ENCODE measurements at places on chromosomes 4 and X.

DNA sequence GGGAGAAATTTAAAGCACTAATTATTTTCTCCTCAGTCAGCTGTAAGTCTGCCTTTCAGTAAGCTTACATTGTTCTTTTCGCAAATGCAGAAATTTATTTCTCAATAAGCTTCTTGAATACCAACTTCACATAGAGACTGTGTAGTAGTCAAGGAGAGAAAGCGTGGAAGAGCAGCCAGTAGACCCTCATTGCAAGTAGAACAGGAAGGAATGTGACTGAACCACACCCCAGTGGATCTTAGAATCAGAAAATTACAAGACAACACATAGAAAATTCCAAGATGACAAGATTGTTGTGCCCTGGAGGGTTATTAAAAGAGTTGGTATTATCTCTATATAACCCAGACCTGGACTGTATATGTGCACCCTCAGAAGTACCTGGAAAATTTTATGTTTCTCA is 216.9 kb downstream of the RELL1 start:
- no peak for DNase-seq

DNA sequence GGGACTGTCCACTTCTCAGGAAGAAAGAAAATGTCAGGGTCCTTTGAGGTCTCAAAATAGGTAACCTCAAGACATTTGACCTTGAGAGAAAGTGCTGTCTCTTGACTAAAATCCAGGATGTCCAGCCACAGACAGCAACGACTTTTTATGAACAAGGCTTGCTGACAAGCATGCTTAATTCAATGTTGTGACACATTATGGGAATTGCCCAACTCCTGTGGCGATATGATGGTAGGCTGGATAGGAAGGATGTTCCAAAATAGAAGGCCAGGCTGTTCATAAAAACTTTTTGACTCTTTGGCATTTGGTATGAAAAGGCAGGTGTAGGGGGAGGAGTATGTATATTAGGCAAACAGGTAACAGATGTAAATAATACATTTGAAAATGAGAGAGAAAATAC is 50.8 kb upstream of the EDNRA start:
- no peak for DNase-seq

GRCh38 chrX:119648421-119648775 is 42.2 kb upstream of the NKRF start:
- no peak for DNase-seq

GRCh38 chrX:9312922-9313867 is 151.7 kb upstream of the TBL1X start:
- peak; percentile 49 for DNase-seq

GRCh38 chr4:76016393-76016792 is 6.9 kb downstream of the CXCL10 start:
- DNase-seq, result no peak

DNA sequence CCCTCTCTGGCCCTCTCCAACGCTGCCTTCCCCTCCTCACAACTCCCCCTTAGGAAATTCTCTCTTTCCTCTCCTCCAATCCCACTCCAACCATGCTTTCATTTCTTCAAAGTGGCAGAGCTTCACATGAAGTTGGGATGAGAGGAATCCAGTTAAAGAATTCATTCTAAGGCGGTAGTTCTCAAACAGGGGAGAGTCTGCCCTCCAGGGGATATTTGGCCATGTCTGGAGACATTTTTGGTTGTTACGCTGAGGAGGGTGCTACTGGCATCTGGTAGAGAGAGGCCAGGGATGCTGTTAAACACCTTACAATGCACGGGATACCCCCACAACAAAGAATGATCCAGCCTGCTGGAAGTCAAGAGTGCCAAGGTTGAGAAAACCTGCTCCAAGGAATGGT is 40.5 kb upstream of the PHKA2 start:
- no peak for DNase-seq

DNA sequence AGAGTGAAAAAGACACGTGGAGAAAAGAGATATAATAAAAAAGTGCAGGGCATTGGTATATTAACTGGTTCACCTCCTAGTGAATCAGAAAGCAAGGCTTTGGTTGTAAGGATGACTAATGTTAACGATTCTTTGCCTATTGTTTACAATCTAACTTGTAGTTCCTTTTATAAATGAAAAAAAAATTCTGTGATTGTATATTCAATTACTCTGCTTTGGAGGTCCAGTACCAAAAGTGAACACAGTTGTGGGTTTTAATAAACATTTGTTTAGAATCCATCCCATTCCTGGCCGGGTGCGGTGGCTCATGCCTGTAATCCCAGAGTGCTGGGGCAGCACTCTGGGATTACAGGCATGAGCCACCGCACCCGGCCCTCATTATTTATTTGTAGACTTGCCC is 36.9 kb upstream of the PRSS12 start:
- no peak for DNase-seq

- DNase-seq, result peak; percentile 68
These were observed 225.4 kb downstream of the PTTG2 start for GRCh38 chr4:38185406-38186144.

- no peak for DNase-seq
These were observed 1526.2 kb downstream of the RPA4 start for GRCh38 chrX:98409867-98410266.

- no peak for DNase-seq
These were observed 569.8 kb upstream of the IGFBP7 start for GRCh38 chr4:57679969-57680368.

DNA sequence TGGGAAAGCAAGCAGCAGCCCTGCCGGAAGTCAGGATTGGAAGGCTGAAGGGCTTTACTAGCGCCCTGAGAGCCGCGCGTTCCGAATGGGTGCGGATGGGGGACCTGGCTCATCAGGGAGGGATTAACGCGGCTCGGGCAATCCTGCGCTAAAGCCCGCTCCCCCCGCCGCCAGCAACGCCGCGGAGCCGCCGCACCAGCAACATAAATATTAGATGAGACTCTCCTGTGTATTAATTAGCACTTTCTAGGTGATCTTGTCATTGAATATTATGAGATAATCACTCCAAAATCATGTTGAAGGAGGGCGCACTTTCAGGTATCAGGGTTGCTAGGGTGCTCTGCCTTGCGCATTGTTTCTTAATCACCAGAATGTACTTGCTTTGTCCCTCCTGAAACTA is 357.2 kb upstream of the FAM241A start:
- DNase-seq, result no peak

DNA sequence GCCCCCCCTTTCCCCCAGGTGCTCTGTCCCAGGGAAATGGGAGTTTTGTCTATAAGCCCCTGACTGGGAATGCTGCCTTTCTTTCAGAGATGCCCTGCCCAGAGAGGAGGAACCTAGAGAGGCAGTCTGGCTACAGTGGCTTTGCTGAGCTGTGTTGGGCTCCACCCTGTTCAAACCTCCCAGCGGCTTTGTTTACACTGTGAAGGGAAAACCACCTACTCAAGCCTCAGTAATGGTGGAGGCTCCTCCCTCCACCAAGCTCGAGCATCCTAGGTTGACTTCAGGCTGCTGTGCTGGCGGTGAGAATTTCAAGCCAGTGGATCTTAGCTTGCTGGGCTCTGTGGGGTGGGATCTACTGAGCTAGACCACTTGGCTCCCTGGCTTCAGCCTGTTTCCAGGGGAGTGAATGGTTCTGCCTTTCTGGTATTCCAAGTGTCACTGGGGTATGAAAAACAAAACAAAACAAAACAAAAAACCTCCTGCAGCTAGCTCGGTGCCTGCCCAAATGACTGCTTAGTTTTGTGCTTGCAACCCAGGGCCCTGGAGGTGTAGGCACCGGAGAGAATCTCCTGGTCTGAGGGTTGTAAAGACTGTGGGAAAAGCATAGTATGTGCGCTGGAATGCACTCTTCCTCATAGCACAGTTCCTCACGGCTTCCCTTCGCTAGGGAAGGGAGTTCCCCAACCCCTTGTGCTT is 41.7 kb downstream of the ITM2A start:
- no peak for DNase-seq

DNA sequence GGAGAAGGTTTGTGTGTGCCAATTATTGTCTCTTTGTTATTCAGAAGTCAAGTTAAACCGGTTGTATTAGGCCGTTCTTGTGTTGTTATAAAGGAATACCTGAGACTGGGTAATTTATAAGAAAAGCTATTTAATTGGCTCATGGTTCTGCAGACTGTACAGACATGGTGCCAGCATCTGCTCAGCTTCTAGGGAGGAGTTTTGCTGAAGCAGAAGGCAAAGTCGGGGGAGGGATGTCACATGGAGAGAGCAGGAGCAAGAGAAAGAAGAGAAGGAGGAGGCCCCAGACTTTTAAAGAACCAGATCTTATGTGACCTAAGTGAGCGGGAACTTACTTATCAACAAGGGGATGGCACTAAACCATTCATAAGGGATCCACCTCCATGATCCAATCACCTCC is 349.3 kb upstream of the PCDH18 start:
- DNase-seq, result no peak

DNA sequence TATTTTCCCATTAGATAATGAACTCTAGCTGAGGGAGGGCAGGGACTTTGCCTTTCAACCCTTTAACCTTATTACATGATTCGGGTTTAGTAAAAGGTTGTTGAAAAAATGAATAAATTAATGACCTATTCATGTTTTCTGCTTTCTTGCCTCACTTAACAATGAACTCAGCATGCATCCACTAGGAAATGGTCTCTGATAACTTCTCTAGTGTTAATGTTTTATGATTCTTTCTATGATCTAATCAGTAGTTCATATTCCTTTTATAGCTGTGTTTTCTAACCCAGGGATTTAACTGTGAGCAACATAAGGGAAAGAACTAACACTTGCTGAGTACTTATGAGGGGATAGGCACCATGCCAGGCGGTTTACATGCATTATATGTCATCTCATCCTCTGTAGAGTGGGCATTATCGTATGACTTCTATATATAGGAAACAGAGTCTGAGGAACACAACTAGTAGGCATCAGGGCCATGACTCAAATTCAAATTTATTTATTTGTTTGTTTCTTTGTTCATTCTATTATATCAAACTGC is 236.7 kb upstream of the MAB21L2 start:
- DNase-seq, result no peak

DNA sequence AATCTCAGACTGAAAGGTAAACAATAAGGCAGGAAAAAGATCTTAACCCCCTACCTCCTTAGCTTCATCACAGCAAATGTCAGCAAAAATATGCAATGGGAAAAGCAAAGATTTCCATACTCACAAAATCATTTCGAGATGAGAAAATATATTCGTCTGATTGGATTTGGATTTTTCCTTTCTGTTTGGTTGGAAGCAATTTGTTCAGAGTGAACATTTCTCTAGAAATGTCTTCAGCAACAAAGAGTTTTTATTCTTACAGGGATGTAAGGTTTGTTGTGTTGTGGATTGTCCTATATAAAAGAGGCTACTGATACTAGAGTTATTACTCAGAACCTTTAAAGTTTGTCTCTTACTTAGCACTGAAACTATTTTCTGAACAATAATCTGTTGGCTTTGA is 23.8 kb downstream of the GRIA2 start:
- DNase-seq, result no peak

DNA sequence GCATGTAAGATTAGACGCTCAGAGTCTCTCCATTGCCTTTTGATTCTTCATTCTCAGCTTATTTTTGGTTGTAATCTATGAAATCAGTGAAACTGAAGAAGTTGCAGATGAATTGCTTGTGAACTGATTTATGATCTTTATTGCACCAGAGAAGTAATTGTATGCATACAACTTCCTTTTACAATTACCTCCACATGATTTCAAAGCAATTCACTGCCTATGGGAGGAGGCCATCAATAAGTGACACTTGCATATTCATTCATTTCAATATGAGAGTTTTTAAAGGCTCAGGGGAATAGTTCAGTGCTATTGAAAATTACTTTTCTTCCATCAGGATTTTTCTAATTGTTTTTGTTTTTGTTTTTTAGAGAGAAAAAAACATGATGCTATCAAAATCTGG is 222.3 kb downstream of the NKX6-1 start:
- no peak for DNase-seq

- no peak for DNase-seq
These were observed 9.6 kb downstream of the GRSF1 start for GRCh38 chr4:70830054-70830453.

DNA sequence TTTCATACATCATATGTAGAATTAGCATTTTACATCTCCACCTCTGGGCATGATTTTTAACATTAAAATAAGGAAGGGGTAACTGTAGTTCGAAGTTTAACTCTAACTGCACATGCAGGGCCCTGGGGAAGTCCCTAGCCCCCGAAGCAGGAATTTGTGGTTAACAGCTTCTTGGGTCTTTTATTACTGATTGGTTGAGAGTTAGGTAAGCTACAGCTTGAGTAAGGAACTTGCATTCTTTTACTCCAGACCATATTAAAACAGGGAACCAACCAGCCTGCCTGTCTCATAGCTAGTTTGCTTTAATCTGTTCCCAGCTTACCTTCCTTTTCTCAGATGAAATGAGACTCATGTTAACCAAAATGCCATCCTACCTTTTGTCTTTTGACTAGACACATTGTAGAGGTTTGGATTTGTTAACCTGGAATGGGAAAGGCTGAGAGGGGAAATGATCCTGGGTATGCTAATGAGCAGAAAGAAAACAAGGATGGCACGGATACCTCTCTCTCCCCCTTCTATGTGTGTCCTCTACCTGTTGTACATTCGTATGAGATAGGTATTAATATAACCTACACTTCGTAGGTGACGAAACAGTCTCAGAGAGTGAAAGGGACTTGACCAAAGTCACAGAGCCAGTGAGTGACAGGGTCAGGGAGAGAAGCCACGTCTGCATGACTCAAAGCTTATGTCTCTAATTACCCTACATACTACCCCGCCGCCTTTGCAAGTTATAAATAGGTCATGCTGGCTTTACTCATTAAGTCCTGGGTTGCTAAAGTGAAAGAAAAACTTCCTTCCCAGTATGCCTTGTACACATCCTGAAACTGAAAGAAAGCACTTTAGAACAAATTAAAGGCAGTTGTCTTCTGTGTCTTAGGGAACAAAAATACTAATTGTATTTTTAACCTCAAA is 119.5 kb upstream of the AFF2 start:
- DNase-seq, result no peak

GRCh38 chrX:2628751-2629315 is 62.3 kb upstream of the CD99 start:
- no peak for DNase-seq

- no peak for DNase-seq
These were observed 1.9 kb downstream of the MAP3K15 start for GRCh38 chrX:19513383-19513782.

DNA sequence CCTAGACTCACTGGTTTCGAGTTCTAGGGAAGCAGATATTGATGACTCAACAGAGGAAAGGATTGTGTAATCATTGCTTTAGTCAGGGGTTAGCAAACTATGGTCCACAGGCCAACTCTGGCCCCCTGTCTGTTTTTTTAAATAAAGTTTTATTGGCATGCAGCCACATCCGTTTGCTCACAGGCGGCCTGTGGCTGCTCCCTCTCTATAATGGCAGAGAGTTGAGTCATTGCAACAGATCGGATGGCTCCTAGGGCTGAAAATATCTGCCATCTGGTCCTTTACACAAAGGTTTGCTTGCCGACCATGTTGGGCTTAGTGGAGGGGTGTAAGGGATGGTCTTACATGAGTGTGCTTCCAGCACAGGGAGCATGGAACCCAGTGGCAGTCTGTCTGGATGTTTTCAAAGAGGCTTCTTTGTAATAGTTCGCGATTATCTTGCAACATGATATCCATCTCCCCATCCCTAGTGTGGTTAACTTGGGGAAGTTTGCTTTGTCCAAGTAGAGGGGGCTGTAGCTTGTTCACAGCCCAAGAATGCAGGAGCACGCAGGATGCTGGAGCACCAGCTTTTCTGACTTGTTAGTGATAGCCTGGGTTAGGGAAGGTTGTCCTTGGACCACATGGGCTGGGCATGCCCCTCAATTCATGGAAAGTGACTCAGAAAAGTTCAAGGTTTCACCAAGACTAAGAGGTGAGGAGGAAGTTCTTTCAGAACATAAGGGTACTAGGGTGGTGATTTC is 59.3 kb upstream of the CLDN34 start:
- no peak for DNase-seq
